HEK293T (cell line): ENCODE measurements at places on chromosomes 5 and 9.

GRCh38 chr9:83006378-83006777 is 56.6 kb downstream of the RASEF start:
- no peak for DNase-seq

GRCh38 chr5:26582350-26583045 is 455.9 kb downstream of the CDH9 start:
- DNase-seq = no peak

DNA sequence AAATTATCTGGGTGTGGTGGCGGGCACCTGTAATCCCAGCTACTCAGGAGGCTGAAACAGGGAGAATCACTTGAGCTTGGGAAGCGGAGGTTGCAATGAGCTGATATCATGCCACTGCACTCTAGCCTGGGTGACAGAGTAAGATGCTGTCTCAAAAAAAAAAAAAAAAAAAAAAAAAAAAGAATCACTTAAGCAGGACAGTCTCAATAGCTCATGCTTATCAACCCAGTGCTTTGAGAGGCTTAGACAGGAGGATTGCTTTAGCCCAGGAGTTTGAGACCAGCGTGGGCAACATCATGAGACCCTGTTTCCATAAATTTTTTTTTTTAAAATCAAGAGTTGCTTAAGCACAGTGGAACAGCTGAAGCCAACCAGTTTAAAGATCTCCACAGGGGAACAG is 42.6 kb downstream of the LEAP2 start:
- DNase-seq = no peak

GRCh38 chr9:103978396-103978795 is 115.7 kb upstream of the SMC2 start:
- DNase-seq = no peak
